ENCODE measurements at places on chromosomes 1 and 21.

GRCh38 chr1:185317886-185318310 lies 855 bp upstream of the IVNS1ABP start:
- DNase-seq: no peak

GRCh38 chr1:219771080-219771479 lies 157.3 kb downstream of the SLC30A10 start:
- DNase-seq: no peak

- DNase-seq: no peak
Measured at GRCh38 chr1:47478090-47478489, 40.2 kb downstream of the FOXD2 start.

DNA sequence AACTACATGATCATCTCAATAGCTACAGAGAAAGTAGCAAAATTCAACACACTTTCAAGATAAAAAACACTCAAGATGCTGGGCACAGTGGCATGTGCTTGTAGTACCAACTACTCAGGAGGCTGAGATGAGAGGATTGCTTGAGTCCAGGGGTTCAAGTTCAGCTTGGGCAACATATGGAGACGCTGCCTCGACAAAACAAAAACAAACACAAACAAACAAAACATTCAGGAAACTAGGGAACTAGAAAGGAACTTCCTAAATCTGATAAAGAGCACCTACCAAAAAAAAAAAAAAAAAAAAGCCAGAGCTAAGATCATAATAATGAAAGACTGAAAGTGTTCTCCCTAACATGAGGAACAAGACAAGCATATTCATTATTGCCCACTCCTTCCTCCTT lies 22.8 kb upstream of the RNF186 start:
- no peak for DNase-seq

- DNase-seq: no peak
Measured at GRCh38 chr1:212622906-212623305, 14.3 kb downstream of the ATF3 start.

GRCh38 chr1:157495285-157495684 lies 57.0 kb downstream of the FCRL5 start:
- DNase-seq: no peak

DNA sequence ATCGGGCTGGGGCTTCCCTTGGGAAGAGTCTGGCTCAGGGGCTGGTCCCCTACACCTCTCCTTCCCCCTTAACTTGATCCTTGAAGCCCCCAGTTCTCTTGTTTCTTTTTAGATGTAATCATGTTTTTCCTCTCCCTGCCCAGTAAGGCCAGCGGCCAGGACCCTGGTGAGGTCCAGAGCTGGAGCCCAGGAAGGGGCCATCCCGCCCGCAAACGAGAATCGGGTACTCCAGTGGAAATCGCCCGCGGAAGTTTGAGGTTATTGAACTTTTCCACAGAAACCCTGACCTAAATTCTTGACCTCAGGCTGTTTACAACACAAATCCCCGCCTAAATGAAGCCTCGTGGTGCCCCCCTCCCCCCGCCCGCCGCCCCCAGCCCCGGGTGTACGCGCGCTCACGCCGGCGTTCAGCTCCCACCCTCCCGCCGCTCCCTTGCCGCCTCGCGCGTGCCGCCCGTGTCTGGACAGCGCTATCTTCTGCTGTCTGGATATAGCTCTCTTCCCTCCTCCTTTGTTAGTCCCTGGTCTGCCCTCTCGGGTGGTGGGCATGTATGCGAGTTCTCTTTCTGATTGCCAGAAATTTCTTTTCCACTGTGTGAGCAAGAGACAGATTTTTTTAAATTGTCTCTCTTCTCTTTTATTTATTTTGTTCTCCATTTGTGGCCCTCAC lies 165.9 kb upstream of the CACNA1E start:
- DNase-seq: peak; percentile 38

GRCh38 chr1:188244681-188245080 lies 1415.9 kb downstream of the PLA2G4A start:
- no peak for DNase-seq

GRCh38 chr1:186511761-186512637 lies 51.1 kb upstream of the PDC start:
- no peak for DNase-seq

GRCh38 chr1:196774175-196774574 lies 465 bp upstream of the CFHR3 start:
- no peak for DNase-seq

DNA sequence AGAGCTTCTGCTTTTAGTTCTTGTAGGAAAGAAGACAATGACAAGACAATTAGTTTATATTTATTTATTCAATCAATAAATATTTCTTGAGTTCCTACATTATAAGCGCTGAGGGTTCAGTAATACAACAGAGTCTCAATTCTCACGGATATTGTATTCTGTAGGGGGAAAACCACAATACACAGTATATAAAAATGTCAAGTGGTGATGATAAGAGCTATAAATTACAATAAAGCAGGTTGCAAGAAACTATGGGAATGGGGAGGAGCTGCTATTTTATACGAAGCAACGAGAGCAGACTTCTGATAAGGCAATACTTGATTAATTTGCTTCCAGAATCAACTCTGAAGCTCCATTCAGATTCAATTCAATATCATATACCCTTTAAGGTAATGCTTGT lies 10.6 kb upstream of the XCL1 start:
- DNase-seq: no peak

GRCh38 chr1:155527677-155528076 lies 34.9 kb downstream of the ASH1L start:
- DNase-seq: no peak

- DNase-seq: no peak
Measured at GRCh38 chr1:53130598-53130877, 11.9 kb downstream of the SLC1A7 start.

DNA sequence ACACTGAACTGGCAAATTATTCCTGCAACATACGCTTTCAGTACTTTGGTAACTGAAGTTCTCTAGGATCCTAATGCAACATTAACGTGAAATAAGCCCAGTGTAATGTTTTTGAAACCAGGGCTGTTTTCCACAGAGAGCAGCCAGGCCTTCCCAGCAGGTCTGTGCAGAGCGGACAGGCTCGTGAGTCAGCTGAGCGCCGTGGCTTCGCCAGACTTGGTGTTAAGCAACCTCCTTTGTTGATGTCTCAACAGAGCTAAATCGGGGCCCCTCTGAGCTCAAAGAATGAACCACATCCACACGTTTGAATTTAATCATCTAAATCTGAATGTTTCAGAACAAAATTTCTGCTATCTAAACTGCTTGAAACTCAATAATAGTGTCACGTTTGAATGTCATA lies 181.8 kb upstream of the FMN2 start:
- no peak for DNase-seq

- no peak for DNase-seq
Measured at GRCh38 chr1:6891781-6892579, 106.7 kb downstream of the CAMTA1 start.

DNA sequence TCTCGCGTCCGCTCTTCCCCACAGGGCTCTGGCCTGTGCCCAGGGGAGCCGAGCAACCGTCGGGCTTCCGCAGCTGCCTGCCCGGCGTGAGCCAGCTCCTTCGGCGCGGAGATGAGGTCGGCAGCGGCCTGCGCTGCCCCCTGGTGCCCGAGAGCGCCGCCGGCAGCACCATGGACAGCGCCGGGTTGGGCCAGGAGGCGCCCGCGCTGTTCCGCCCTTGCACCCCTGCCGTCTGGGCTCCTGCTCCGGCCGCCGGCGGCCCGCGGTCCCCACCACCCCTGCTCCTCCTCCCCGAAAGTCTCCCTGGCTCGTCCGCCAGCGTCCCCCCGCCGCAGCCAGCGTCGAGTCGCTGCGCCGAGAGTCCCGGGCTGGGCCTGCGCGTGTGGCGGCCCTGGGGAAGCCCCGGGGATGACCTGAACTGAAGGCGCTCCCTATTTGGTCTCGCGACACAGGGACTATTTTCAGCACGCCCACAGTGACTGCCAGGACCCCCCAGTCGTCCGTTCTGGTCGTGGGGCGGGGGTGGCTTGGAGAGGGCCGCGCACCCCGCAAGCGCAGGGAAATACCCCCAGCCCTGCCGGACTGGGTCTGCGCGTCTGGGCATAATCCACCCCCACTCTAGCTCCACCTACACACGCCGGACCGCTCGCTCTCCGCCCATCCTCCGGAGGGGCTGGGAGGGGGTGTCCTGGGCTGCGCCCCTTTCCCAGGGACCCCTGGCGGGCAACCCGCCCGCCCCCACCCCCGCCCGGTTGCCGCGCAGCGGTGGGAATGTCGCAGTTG lies 1.3 kb downstream of the HES3 start:
- peak; percentile 50 for DNase-seq

- DNase-seq: no peak
Measured at GRCh38 chr21:32702702-32703101, 25.1 kb downstream of the SYNJ1 start.

Measured in NCI-H1694 treated with DMSO at 0.1 percent for 48 hours (cell line).